ENCODE measurements at places on chromosomes 3 and 15.

GRCh38 chr3:61966200-61966599 is 404.8 kb downstream of the PTPRG start:
- no peak for DNase-seq

- no peak for DNase-seq
Measured at GRCh38 chr15:33955945-33956344, 12.4 kb upstream of the CHRM5 start.

DNA sequence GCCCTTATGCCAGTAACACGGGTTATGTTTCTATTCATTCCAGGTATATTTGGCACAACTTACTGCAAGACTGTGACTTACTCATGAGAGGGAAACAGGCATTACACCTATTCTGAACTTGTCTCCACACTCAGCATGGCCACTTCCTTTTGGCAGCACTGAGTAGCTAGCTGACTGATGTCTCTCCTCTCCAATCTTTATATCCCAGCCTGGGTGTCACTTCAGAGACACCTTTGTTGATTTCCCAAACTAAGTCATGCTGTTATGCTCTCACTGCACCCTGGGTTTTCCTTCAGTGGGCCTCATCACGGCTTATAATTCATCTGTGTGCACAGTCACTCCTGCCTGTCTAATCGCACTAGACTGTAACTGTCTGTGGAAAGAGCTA is 114.8 kb downstream of the MYLK start:
- no peak for DNase-seq

- no peak for DNase-seq
Measured at GRCh38 chr3:107373896-107374295, 3.3 kb upstream of the CCDC54 start.

DNA sequence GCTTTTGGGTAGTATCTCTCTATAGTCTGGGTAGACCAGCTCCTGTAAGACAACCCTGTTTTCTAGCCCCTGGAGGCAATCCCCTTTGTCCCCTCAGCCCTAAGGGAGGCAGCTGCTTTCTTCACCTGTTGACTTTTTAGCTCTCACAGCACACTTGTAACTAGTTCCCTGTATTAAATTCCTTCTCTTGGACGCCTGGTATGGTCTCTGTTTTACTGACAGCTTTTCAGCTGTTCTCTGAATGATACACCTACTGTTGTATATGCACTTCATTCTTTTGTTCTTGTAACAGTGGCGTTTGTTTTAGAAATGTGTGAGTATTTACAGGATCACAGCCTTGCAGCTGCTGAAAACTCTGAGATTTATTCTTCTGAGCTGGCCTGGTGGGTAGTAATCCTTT is 413.0 kb upstream of the RBMS3 start:
- DNase-seq: no peak

GRCh38 chr3:83863380-83863779 is 1095.4 kb upstream of the CADM2 start:
- DNase-seq: no peak
